ENCODE measurements at places on chromosomes 11 and 22. TPM values are rescaled to one million over a fixed set of nuclear protein-coding genes. Genes with fewer than 3 reads are reported as not detected.

- no peaks in the 10 kb centered on the region for H3K36me3 ChIP-seq
- H3K27ac ChIP-seq: no peak overlapping the region
- peak; percentile 44 for DNase-seq
Observed at GRCh38 chr22:20957683-20958431, 9.2 kb upstream of the AIFM3 start.

DNA sequence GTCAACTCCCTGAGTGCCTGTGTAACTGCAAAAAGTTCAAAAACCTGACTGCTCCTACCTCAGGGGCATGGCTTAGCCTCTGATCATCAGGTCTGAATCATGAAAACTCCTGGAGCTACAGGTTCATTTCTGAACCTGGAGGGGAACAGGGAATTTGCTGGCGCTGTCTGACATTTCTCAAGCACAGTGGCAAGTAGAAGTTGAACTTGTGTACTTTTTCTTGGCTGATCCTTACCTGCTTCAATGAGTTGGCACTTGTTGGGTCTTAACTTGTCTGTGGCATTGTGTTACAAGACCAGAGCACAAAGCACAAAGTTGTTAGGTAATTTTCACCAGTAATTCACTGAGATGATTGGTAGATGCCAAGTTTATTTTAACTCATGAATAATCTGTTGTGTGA, 3.3 kb downstream of the TMEM109 start:
- H3K27me3 ChIP-seq: no peaks in the 10 kb centered on the region
- H3K36me3 ChIP-seq: peaks cover 8% of the 10 kb centered on the region
- DNase-seq: no peak
- peaks cover 8% of the 10 kb centered on the region for H3K4me1 ChIP-seq

DNA sequence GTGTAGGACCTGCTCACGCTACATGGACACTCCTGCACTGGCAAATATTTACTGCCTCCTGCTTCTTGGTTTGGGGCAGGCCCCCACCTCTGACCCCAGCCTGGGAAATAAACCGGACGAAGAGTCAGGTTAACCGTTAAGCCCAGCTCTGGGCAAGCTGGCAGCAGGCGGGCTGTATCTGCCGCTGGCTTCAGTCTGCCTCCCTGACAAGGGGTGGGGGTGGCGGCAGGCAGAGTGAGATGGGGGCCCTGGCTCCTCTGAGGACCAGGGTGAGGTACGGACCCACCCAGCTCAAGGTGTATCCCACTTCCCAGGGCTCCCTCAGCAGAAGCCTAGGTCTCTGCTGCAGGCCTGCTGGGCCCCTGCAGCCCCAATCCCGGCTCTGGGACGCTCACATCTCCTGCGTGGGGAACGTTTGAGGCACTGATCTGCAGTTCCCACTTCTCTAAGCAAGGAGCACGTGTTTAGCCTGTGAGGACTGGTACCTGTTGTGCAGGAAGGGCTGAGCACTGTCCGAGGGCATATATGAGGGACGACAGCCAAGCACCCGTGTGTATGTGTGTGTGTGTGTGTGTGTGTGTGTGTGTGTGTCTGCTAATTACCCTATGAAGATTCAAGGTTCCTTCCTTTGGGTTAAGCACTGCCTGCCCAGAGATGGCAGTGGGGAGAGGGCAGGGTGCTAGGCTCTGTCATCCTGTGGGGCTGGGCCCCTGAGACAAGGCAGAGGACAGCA, 1.1 kb upstream of the LRRC75B start:
- peaks cover 37% of the 10 kb centered on the region for H3K4me1 ChIP-seq
- H3K27me3 ChIP-seq: no peaks in the 10 kb centered on the region
- DNase-seq: peak; percentile 52
- H3K4me3 ChIP-seq: no peak overlapping the region

- H3K27me3 ChIP-seq: no peaks in the 10 kb centered on the region
- no peak overlapping the region for H3K4me3 ChIP-seq
- DNase-seq: no peak
Observed at GRCh38 chr11:43327987-43328386, 16.2 kb downstream of the API5 start.

DNA sequence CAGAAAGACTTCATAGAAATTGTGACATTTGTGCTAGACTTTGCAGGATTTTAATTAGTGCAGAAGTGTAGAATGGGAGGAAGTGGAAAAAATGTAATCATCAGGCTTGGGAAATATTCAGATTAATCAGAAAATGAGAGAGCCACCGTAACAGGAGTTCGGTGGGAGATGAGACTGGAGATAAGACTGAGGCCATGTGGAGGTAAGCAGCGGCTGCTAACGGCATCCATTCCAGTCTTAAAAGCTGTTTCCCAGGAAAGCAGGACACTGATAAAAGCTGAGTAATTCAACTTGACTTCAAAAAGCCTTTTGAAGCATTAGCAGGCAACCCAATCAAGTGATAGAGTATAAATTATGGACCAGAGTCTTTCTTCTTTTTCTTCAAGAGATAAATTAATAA, 369.9 kb downstream of the LUZP2 start:
- DNase-seq: no peak
- H3K27me3 ChIP-seq: no peaks in the 10 kb centered on the region
- no peak overlapping the region for H3K4me3 ChIP-seq
- peaks cover 3% of the 10 kb centered on the region for H3K4me1 ChIP-seq
- H3K36me3 ChIP-seq: no peaks in the 10 kb centered on the region
- H3K27ac ChIP-seq: no peak overlapping the region

- H3K27me3 ChIP-seq: peaks cover 14% of the 10 kb centered on the region
- no peaks in the 10 kb centered on the region for H3K36me3 ChIP-seq
- DNase-seq: no peak
Observed at GRCh38 chr22:32177221-32177765, 18.2 kb upstream of the C22orf42 start.

GRCh38 chr22:27370269-27370668, 431.3 kb downstream of the MN1 start:
- no peaks in the 10 kb centered on the region for H3K4me1 ChIP-seq
- no peak overlapping the region for H3K27ac ChIP-seq
- no peaks in the 10 kb centered on the region for H3K27me3 ChIP-seq

DNA sequence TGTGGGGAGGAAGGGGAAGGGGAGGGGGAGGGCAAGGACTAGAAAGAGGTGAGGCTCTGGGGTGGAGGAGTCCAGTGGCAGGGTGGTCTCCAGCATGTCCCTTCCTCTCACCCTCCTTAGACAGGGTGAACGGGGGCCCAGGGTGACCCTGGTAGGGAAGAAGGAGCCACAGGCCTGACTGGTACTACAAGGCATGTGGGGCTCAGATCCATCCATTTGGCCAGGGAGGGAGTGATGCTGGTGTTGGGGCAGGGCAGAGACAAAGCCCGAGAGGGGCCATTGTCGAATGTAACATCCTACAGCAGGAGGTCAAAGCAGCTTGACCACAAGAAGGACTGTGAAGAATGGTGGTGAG, 69.0 kb upstream of the SHISAL1 start:
- no peak overlapping the region for H3K27ac ChIP-seq
- H3K4me3 ChIP-seq: no peak overlapping the region
- no peaks in the 10 kb centered on the region for H3K36me3 ChIP-seq
- H3K27me3 ChIP-seq: no peaks in the 10 kb centered on the region
- peaks cover 4% of the 10 kb centered on the region for H3K4me1 ChIP-seq

- no peaks in the 10 kb centered on the region for H3K36me3 ChIP-seq
- H3K4me3 ChIP-seq: no peak overlapping the region
- peak overlapping the region; percentile 19 for H3K27ac ChIP-seq
- peaks cover 58% of the 10 kb centered on the region for H3K4me1 ChIP-seq
- H3K27me3 ChIP-seq: no peaks in the 10 kb centered on the region
Observed at GRCh38 chr11:27465629-27466028, 7.0 kb downstream of the LGR4 start.

GRCh38 chr11:100619484-100619883, 67.6 kb upstream of the ARHGAP42 start:
- no peak overlapping the region for H3K4me3 ChIP-seq
- H3K36me3 ChIP-seq: no peaks in the 10 kb centered on the region
- H3K27me3 ChIP-seq: no peaks in the 10 kb centered on the region
- no peak for DNase-seq

DNA sequence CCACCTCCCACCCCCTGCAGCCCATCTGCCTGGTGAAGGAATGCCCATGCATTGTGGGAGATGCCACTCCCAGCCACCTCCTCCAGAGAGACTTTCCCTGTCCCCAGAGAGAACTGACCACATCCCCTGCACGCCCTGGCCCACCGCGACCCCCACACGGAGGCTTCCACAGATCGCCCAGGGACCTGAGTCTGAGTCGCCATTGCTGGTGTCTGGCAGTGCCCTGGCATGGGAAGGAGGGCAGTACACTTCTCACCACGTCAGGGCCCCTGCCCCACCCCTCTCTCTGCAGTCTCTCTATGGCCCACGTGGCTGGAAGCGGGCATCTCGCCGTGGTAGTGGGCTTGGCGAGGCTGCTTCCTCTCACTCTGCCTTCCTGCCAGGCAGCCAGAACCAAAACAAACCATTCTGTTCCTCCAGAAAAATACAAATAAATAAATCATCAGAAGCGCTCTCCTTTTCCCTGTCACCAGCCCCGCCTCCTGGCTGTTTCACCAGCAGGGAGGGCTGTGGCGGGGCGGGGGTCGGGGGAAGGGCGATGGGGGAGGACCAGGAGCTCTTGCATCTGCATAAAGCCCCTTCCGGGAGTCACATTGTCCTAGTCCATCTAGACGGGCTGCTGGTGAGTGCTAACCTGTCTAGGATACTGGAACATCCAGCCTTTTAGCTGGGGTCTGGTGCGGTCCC, 20.9 kb downstream of the SHISAL1 start:
- no peaks in the 10 kb centered on the region for H3K27me3 ChIP-seq
- H3K27ac ChIP-seq: no peak overlapping the region
- DNase-seq: no peak
- no peaks in the 10 kb centered on the region for H3K36me3 ChIP-seq
- H3K4me1 ChIP-seq: no peaks in the 10 kb centered on the region

DNA sequence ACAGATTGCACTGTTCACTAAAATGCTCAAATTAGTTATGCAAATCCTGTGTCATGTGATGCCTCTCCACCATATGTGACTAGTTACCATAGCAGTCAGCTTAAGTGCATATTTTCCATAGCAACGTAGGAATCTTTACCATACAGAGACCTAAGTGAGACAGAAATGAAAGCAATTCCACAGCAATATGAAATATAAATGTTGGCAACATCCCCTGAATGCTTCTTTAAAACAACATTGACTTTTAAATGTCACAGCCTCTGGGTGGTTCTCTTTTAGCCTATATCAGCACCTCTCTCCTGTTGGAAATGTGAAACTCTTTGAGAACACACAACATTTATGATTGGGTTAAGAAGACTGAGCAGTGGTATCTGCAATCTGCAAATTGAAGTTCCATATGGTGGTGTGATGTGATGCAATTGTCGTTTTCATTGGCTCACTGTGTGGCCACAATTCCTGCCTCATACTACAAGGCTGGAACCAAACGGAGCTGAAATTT, 814.6 kb downstream of the DLG2 start:
- DNase-seq: no peak
- no peaks in the 10 kb centered on the region for H3K36me3 ChIP-seq
- H3K27ac ChIP-seq: no peak overlapping the region

- H3K4me1 ChIP-seq: no peaks in the 10 kb centered on the region
- no peak overlapping the region for H3K27ac ChIP-seq
- no peak for DNase-seq
- H3K4me3 ChIP-seq: no peak overlapping the region
- H3K27me3 ChIP-seq: no peaks in the 10 kb centered on the region
Observed at GRCh38 chr11:63599211-63600122, 14.8 kb downstream of the PLAAT3 start.

DNA sequence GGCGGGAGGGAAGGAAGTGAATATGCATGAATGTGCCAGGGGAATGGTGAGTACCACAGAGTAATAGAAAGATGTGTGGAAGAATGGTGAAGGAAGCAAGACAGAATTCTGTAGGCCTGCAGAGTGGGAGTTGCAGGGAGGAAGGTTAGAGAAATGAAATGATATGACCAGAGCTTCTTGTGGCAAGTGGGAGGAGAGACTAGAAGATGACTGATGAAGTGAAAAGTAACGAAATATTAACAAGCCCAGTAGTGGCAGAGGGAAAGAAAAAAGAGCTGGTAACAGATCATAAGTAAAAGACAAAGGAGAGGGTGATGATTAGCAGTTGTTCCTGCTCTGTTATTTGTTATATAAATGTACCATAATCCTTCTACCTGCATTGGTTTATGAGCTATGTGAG, 1.0 kb upstream of the ALKBH8 start:
- H3K4me1 ChIP-seq: peaks cover 13% of the 10 kb centered on the region
- no peak for DNase-seq
- H3K27me3 ChIP-seq: no peaks in the 10 kb centered on the region
- H3K27ac ChIP-seq: no peak overlapping the region

DNA sequence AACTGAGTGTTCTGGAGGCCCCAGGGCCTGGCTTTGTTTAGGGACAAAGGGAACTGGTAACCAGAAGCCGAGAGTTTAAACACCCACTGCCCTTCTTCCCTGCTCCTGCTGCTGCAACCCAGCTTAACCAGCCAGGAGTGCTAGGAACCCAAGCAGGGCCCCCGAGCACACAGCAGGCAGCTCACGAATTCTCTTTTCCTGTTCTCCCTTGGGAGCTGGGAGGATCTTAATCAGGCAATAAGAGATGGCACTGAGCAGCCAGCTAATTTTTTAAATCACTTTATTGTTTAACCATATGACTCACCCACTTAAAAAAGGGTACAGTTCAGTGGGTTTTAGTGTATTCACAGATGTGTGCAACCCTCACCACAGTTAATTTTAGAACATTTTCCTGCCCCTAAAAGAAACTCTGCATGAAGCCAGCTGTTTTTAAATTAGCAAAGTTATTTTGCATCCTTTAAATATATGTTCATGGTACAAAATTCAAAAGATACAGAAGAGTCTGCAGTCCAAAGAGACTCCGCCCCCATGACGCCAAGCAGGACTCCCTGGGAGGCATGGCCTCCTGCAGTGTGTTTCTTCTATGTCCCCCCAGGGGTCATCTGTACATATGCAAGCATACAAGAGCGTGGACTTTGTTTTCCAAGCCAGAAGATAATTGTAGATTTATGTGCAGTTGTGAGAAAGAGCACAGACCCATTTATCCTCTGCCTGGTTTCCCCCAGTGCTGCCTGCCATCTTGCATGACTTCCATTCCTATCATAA, 18.9 kb upstream of the PPP6R3 start:
- peaks cover 29% of the 10 kb centered on the region for H3K36me3 ChIP-seq
- no peak for DNase-seq
- H3K4me1 ChIP-seq: no peaks in the 10 kb centered on the region
- H3K27ac ChIP-seq: no peak overlapping the region
- no peak overlapping the region for H3K4me3 ChIP-seq

DNA sequence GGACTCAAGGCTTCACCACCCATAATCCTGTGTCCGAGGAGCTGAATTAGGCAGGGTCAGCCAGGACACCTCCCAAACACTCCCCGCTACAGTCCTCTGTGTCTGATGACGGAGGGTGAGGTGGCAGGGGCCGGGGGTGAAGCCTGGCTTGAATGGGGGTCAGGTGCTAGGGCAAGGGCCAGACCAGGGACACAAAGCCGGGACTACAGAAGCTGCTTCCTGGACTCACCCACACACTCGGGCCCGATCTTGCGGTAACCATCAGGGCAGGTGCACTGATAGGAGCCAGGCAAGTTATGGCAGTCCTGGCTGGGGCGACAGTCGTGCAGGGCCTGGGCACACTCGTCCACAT, 2.3 kb downstream of the EFEMP2 start:
- peaks cover 20% of the 10 kb centered on the region for H3K4me1 ChIP-seq
- no peaks in the 10 kb centered on the region for H3K27me3 ChIP-seq
- H3K36me3 ChIP-seq: peaks cover 20% of the 10 kb centered on the region

GRCh38 chr22:50522806-50523438, 2.5 kb downstream of the SCO2 start:
- peaks cover 13% of the 10 kb centered on the region for H3K4me1 ChIP-seq
- no peak overlapping the region for H3K27ac ChIP-seq
- H3K4me3 ChIP-seq: no peak overlapping the region
- H3K27me3 ChIP-seq: no peaks in the 10 kb centered on the region
- no peak for DNase-seq
- peaks cover 19% of the 10 kb centered on the region for H3K36me3 ChIP-seq

PKDREJ gene
- 0.01 TPM for polyA plus RNA-seq

DAGLA gene
- polyA plus RNA-seq: 0.13 TPM

PARVG gene
- polyA plus RNA-seq: 4.3 TPM

OR2D2 gene
- polyA plus RNA-seq: not detected

CAVIN3 gene
- 13.9 TPM for polyA plus RNA-seq

USP35 gene
- polyA plus RNA-seq: 2.6 TPM

B4GALNT4 gene
- polyA plus RNA-seq: not detected

CCDC157 gene
- polyA plus RNA-seq: 0.69 TPM
